ENCODE measurements at places on chromosomes 5 and 9.

GRCh38 chr9:37218800-37219425 lies 98.5 kb downstream of the ZCCHC7 start:
- no peak for DNase-seq

- DNase-seq, result no peak
Measured at GRCh38 chr5:100496296-100496695, 38.9 kb upstream of the FAM174A start.

- peak; percentile 88 for DNase-seq
Measured at GRCh38 chr5:173331956-173332479, 3.8 kb upstream of the STC2 start.

DNA sequence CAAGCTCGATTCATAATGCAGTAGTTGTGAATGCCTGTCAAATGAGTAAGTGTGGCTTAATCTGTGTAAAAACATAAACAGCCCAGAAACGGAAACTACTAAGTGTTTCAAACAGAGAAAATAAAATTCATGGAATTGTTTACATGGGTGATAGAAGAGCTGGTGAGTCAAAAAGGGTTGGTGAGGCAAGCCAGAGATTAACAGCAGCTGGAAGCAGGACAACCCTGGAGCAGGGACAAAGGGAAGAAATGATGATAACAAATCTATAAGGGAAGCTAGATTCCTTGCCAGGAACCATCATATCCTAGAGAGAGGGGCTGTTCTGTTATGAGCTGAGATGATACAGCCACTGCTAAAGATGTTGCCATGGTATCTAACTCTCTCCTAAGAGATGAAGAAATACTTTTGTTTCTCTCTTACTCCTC lies 18.0 kb upstream of the PRR16 start:
- no peak for DNase-seq

DNA sequence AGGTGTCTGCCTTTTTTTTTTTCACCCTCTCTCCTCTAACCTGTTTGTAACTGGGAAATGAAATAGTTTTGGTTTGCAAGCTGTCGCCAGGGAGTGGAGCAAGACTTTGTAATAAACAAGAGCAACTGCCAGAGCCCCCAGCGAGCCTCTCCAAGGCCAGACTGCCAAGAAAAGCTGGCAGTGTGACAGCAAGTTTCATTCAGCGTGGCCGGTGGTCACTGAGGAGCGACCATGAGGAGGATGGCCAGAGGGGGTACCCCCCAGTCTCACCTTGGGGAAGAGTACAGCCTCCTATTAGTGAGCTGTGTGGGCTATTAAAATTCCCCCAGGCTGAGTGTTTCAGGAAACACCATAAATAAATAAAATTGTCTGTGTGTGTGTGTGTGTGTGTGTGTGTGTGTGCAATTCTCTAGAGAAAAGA lies 49.9 kb downstream of the ZFAND5 start:
- peak; percentile 76 for DNase-seq

GRCh38 chr9:101167490-101168134 lies 139.1 kb downstream of the PLPPR1 start:
- no peak for DNase-seq

GRCh38 chr9:126702151-126703001 lies 88.6 kb downstream of the LMX1B start:
- peak; percentile 64 for DNase-seq

GRCh38 chr9:114231273-114231672 lies 75.9 kb downstream of the COL27A1 start:
- DNase-seq, result no peak

DNA sequence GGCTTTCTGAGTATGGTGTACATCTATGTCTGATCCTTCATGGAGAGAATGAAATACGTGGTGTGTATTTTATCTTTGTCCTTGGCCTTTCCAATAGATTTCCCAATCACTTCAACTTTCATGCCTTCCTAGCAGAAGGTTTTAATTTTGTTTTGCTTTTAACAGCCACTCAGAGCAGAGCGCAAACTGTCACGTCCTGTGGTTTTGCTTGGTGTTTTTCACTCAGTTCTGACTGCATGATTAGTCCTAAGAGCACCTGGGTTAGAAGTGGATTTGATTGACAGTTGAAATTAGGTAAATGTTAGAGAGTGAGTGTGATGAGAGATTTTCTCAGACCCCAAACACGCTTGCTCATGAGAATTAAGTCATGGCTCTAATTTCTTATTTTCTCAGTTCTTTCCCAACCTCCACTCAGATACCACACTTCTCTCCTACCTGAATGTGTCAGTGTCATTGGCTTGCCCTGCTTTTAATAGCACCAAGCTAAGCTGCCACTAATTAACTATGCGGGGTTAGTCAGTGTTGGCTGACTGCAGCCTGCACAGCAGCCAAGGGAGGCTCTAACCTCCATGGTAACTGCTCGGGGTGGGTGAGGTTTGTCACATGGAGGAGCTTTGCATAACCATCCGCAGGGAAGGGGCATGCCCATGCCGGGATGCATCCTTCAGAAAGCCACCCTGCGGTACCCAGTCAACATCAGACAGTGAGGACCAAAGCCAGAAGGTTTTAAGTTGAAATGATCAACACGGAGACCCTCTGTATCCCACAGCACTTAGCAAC lies 173.4 kb downstream of the NR3C1 start:
- no peak for DNase-seq

DNA sequence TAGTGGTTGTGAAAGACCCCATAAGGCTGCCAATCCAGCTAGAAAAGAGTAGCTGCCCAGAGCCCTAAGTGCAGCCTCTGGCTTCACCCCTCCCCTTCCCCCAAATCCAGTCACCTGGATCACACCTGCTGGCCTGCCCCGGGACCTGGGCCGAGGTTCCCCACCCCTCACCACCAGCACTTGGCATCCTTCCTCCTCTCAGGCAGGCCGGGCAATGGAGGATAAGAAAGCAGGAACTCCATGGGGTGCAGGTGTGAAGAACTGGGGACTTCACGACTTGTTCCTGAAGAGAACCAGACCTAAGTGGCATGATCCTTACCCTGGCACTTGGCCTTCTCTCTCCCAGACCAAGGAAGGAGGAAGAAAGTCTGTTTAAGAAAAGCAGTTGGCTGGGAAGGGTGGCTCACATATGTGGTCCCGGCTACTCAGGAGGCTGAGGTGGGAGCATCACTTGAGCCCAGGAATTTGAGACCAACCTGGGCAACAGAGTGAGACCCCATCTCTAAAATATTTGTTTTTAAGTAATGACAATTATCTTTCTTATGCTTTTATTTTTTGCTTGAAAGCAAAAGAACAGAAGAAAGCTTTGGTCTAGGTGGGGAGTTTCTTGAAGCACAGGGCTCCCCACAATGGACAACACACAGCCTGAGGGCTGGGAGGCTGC lies 131.1 kb downstream of the PAX5 start:
- DNase-seq, result peak; percentile 36

DNA sequence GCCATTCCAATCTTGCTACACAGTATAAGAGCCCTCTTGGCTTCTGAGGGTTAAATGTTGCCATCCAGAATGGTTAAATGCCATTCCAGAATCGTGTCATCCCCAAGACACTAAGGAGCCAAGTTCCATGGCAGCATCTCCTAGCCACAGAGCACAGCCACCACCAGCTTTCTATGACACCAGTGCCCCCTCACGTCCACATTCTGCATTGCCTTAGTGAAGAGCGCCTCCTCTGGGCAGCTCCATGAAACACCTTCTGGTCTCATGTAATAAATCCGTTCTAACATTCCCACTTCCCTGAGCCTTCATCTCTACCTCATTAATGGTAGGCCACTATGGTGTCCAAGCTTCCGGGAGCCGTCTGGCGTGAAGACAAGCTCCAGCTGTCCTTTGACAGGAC lies 12.4 kb downstream of the CBY3 start:
- DNase-seq, result no peak

GRCh38 chr9:4117835-4118610 lies 181.8 kb downstream of the GLIS3 start:
- no peak for DNase-seq

- no peak for DNase-seq
Measured at GRCh38 chr5:142613271-142613671, 72.6 kb downstream of the FGF1 start.

- DNase-seq, result no peak
Measured at GRCh38 chr9:70835323-70835722, 286.1 kb downstream of the TRPM3 start.

GRCh38 chr5:164941132-164941531 lies 1435.7 kb downstream of the MAT2B start:
- DNase-seq, result no peak

- no peak for DNase-seq
Measured at GRCh38 chr5:172074896-172075295, 68.5 kb upstream of the FBXW11 start.

DNA sequence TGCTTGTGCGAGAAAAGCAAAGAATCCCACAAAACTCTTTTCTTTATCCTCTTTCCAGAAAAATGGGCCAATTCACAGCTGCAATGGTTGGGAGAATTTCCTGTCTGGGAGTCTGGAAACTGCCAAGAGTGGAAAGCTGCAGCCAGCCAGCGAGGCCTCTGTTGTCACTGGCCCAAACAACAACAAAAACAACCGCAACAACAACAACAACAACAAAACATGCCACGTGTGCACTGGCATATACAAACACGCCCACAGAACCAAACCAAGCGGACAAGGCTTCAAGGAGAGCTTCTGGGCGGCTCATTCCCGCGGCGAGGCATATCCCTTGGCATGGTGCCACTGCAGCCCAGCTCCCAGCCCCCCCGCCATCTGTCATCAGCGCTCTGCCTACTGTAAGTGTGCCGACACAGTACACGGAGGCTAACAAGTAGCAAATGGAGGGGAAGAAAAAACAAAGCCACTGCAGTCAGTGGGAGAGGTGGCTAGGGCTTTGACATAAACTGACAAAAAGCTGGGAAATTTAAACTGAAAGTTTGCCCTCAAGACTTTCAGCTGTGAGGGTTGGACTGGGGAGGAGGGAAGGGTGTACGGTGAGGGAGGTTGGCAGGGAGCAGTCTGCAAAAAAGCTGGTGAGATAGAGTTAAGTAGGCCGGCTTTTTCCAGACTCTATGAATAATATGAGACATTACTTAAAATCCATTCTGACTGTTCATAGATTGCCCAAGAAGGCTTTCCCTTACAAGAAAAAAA lies 165.0 kb upstream of the ZNF462 start:
- peak; percentile 83 for DNase-seq

GRCh38 chr5:170296935-170297588 lies 515 bp downstream of the LCP2 start:
- DNase-seq, result no peak

DNA sequence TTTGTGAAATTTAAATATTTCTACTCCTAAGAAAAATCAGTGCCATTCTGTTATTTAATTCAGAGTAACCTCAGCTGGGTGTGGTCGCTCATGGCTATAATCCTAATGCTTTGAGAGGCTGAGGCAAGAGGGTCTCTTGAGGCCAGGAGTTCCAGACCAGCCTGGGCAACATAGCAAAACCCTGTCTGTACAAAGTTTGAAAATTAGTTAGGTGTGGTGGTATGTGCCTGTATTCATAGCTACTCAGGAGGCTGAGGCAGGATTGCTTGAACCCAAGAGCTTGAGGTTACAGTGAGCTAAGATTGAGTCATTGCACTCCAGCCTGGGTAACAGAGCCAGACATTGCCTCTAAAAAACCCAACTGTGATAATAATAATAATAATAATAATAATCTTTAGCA lies 44.8 kb upstream of the CNTLN start:
- DNase-seq, result no peak

DNA sequence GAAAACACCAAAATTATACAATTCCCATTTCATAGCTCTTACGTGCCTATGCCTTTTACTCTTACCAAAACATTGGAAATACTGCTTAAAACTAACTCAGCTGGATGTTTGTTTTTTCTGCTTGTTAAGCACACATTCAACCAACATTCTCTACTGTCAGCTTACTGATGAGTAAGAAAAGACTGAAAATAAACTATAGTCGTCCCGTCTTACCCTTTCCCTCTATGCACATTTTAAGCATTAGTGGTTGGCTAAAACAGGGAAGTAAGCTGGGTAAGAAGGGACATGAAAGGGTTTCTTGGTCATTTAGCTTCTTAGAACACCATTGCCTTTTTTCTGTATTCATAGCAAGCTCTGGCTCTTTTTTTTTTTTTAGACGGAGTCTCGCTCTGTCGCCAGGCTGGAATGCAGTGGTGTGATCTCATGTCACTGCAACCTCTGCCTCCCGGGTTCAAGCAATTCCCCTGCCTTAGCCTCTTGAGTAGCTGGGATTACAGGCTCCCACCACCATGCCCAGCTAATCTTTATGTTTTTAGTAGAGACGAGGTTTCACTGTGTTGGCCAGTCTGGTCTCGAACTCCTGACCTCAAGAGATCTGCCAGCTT lies 232.1 kb upstream of the PCSK5 start:
- DNase-seq, result no peak

DNA sequence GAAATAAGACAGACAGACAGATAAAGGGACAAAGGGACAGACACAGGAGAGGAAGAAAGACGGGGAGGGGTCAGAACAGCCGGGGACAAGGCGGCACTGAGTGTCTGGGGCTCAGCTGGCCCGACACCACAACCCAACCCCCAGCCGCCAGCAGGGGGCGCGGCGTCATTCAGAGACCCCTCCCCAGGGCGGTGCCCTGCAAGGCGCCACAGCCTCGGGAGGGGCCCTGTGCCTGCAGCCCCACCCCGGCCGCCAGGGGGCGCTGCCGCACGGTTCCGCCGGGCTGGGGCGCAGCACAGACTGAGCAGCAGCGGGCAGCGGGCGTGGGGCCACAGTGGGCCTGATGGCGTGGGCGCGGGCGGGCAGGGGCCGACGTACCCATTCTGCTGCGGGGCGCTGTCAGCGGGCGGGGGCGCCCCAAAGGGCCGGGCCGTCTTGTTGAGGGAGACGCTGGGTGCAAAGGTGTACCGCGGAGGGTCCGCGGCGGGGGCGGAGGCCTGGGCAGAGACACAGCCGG lies 5.9 kb downstream of the PDLIM7 start:
- no peak for DNase-seq

DNA sequence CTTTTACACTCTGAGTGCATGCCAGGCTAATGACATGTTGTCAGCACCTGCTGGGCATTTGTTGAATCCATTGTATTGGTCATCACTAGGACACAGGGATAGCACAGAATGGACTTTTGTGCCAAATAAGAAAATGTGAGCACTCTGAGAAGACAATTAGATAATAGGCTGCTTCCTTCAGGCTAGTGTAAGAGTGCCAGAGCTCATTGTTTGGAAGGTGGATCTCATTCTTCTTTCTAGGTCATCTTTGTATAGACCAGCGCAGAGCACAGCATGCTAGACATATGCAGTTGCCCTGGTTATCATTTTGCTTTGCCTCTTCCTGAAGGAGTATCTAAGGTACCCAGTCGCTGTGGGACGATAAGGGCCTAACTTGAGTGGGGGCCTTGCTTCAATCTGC lies 493.4 kb upstream of the COX7C start:
- DNase-seq, result no peak

- DNase-seq, result no peak
Measured at GRCh38 chr9:136354592-136355085, 8.9 kb downstream of the DNLZ start.

DNA sequence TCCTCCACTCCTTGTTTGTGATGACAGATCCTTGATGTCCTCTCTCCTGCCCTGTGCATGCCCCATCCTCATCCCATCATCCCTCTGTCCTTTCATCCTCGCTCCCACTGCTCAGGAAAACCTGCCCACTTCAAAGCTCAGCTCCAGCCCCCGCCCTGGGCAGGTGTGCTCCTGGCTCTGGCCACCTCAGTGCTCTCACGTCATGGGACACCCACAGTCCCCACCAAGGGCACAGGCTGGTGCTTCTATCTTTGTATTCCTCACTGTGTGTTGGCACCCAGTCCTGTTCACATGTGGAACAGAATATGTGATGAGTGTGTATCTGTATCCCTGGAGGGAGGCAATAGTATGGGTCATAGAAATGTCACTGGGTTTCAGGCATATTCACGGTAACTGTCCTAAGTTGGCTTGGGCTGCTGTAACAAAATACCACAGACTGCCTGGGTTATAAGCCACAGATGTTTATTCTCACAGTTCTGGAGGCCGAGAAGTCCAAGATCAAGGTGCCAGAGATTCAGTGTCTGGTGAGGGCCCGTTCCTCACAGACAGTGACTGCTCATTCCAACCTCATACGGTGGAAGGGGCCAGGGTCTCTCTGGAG lies 13.5 kb downstream of the GFPT2 start:
- no peak for DNase-seq
